ENCODE measurements at places on chromosomes 5 and 9. TPM values are rescaled to one million over a fixed set of nuclear protein-coding genes. Genes with fewer than 3 reads are reported as not detected.
A peak's percentile ranks its signal among the peaks of the same experiment; 100 is the strongest.

GRCh38 chr5:170791325-170791954 is 7.9 kb downstream of the GABRP start:
- DNase-seq: peak; percentile 69

DNA sequence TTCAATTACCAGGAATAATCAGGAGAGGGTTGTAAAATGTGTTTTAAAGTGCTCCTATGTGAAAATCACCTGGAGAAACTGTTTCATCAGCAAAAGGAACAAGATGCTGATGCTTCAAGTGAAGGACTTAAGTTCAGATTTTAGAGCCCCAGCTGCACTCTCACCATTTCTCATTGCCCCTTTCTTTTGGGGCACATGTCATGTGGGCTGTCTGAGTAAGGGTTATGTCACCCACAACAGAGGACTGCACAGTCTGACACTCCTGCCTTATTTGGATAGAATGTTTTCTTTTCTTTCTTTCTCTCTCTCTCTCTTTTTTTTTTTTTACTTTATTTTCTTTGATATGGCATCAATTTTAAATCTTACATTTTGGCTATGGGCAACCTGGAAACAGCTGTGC is 204.1 kb upstream of the EFNA5 start:
- DNase-seq: no peak

DNA sequence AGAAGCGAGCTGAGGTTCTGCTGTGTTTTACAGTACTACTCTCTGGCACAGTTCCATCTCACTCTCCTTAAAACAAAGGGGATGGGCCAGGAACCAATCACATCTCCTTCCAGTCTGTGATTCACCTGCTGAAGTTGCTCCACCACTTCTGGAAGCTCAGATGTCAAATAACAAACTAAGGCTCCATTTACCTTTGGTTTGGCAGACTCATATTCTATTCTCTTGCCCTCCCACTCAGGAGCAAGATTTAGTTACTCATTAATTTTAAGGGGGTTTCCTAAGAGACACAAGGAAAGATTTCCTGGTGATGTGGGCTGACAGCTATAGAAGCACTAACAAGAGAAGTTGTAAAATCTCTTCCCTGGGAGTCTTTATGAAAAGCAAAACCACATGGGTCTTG is 37.8 kb upstream of the KIF2A start:
- no peak for DNase-seq

GRCh38 chr5:56026863-56027300 is 32.1 kb upstream of the IL6ST start:
- no peak for DNase-seq

GRCh38 chr5:2921651-2922050 is 170.2 kb upstream of the IRX2 start:
- no peak for DNase-seq

DNA sequence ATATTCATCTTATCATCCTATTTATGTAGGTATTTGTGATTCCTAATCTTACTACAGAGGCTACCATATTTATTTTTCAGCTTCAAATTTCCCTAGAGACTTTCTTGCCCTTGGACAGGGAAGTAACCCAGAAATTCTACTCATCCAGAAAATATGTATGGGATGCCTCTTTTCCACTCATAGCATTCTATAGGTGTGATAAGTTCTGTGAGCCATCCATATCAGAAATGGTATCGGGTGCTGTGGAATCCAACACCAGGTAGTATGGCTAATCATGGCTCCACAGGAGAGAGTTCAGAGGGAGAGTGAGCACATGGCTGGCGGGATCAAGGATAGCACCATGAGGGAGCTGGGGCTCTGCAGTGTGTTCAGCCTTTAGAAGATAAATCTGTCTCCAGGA is 349.3 kb upstream of the ACTBL2 start:
- DNase-seq: no peak

DNA sequence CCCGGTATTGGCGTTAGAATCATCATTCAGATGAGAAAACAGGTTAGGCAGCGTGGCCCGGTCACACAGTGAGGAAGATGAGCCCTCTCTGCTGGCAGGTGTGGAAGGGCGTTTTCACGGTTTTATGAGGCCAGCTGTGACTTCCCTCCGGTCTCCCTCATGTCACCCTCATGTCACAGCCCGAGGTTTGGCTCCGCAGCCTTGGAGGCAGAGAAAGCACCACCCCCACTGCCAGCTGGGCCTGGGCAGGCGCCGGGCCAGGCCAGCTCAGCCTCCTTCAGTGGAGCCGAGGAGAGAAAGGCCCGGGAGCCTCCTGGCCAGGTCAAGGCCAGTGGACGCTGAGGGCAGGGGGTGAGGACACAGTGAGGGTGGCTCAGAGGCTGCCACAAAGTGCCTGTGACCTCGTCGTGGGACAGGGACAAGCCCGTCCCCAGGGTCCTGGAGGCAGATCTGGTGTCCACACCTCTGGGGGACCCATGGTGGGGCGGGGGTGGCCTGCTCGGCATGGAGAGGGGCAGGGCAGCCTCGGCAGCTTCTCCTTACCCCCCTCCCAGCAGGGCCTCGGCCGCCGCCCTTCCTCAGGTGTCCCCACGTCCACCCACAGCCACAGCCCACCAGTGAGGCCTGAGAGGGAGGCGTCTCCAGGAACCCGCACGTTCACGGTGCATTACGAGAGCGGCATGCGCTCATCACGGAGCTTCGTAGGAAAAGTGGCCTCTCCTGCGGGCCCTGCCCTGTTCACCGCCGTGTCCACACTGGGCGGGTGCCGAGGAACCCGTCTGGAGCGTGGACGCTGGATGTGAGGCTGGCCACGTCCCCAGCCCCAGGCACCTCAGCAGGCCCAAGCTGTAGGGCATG is 32.2 kb downstream of the EXD3 start:
- DNase-seq: no peak

GRCh38 chr9:107218829-107219485 is 64.1 kb upstream of the RAD23B start:
- no peak for DNase-seq

GRCh38 chr9:136757751-136758140 is 297 bp downstream of the LCN8 start:
- DNase-seq: no peak

DNA sequence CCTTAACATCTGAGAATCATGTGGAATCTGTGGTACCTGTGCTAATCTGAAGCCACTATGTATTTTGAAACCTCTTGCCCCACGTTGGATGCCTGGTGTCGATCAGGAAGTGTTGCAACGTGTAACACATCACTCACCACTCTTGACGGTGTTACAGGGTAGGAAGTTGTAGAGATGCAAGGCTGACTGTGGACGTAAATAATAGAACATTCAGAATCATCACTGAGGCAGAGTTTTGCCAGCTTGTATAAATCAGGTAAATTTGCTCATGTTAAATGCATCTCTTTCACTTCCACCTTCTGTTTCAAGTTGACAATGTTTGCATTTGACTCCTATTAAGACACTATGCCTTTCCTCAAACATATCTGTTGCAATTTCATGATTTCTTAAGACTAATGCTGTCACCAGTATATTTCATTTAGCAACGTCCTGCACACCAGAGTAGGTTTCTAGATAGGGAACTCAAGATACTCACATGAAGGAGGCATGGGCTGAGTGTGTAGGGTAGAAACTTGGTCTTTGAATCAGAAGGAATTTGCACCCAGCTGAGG is 38.1 kb downstream of the BASP1 start:
- DNase-seq: no peak

DNA sequence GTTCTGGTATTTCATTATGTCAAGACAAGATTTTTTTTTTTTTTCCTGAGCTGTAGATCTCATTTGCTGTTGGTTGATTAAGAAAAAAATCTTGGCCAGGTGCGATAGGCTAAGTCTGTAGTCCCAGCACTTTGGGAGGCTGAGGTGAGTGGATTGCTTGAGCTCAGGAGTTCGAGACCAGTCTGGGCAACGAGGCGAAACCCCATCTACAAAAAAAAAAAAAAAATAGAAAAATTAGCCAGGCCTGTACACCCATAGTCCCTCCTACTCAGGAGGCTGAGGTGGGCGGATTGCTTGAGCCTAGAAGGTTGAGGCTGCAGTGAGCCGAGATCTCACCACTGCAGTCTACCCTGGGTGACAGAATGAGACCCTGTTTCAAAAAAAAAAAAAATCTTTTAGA is 12.2 kb downstream of the CDC42SE2 start:
- no peak for DNase-seq

DNA sequence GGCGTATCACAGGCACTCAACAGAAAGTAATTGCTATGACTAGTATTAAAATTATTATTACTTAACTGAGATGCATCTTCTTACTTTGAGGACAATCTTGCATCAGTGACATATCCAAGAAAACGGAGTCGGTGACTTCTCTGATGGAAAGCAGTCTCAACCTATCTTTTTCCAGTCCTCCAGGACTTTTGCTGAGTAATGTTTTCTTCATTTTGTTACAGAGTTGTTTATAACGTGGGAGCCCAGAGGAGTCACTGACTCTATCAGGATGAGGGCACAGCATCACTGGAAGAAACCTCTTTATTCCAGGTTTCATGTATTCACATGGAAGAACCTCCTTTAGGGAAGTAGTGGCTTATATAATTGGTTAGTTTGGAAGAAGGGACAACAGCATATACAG is 51.5 kb upstream of the MELK start:
- no peak for DNase-seq

GRCh38 chr9:115411516-115411915 is 293.6 kb upstream of the TNC start:
- DNase-seq: no peak

DNA sequence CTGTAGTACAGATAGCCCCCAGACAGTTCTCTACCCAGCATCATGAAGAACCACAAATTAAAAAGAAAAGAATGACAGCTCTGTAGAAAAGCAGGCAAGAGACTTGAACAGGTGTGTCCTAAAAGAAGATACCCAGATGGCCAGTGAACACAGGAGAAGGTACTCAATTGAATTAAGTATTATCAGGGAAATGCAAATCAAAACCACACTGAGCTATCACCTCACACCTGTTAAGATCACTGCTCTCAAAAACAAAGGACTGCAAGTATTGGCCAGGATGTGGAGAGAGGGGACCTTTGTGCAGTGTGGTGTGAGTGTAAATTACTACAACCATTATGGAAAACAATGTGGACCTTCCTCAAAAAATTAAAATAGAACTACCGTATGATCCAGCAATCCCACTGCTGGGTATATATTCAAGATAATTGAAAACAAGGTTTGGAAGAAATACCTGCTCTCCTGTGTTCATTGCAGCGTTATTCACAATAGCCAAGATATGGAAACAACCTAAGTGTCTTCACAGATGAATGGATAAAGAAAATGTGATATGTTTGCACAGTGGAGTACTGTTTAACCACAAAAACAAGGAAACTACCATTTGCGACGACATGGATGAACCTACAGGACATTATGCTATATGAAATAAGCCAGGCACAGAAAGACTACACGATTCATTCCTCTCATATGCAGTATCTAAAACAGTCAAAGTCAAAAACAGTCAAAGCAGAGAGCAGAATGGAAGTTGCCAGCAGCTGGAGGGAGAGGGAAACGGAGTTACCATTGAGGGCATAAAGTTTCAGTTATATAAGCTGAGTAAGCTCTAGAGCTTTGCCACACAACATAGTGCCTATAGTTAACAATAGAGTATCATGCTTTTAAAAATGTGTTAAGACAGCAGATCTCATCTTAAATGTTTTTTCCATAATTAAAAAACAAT is 102.6 kb downstream of the WNK2 start:
- no peak for DNase-seq

DNA sequence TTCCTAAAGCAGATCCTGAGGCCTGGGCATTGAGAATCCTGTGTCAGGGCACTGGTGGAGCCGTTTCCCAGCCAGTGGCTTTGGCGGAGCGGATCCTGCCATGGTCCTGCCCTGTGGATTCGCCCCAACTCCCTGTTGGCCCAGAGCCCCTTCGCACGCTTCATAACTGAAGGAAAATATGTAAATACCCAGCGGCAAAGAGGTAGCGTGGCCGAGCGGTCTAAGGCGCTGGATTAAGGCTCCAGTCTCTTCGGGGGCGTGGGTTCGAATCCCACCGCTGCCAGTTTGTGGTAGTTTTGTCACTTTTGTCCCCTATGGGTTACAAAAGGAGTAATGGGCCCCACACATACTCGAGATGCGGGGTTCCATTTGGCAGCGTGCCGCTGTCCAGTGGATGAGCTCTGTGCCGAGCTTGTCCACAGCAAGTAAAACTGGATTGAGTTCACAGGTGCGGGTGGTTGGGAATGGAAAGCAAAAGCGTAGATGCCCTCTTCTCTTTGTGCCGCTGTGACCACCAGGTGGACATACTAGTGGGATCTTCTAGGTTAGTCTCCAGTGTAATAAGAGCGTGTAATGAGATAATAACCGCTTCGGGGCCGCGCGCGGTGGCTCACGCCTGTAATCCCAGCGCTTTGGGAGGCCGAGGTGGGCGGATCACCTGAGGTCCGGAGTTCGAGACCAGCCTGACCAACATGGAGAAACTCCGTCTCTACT is 17.3 kb downstream of the TRIM7 start:
- no peak for DNase-seq

- DNase-seq: no peak
Observed at GRCh38 chr9:133144904-133145851, 18.5 kb downstream of the GBGT1 start.

DNA sequence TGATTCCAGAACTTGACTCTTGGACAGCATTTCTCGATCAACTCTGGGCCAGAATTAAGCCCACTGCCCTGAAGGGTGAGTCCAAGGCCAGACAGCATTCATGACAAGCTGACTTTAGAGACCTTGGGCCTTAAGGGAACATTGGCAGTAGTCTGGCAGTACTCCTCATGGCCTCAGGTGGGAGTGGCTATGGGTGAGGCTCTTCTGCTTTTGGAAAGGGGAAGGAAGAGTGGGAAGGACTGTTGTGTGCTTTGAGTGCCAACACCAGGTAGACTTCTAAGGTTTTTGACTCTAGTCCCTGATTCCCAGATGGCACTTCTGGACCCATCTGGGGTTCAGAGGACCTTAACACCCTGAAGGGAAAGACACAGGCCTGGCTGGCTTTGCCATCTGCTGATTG is 530.4 kb downstream of the ACTL7B start:
- no peak for DNase-seq

GRCh38 chr5:67510204-67510603 is 313.6 kb upstream of the CD180 start:
- no peak for DNase-seq

- DNase-seq: no peak
Observed at GRCh38 chr5:74632947-74633356, 7.6 kb downstream of the ENC1 start.

DNA sequence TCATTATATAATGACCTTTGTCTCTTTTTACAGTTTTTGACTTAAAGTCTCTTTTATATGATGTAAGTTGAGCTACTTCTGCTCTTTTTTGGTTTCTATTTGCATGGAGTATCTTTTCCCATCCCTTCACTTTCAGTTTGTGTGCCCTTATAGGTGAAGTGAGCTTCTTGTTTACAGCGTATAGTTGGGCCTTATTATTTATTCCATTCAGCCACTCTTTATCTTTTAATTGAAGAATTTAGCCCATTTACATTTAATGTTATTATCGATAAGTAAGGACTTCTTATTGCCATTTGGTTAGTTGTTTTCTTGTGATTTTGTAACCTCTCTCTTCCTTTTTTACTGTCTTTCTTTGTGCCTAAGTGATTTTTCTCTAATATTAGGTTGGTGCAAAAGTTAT is 117.3 kb downstream of the ADAMTSL1 start:
- no peak for DNase-seq

The PPP3R2 gene
- not detected for total RNA-seq

The CDX1 gene
- total RNA-seq: not detected

The FRMPD1 gene
- not detected for total RNA-seq

The UBTD2 gene
- total RNA-seq: 6.8 TPM

The ACOT12 gene
- total RNA-seq: not detected

The ST6GALNAC4 gene
- 134 TPM for total RNA-seq

The ANKRA2 gene
- total RNA-seq: 6.9 TPM

The EQTN gene
- not detected for total RNA-seq

The PIP5K1B gene
- 0.85 TPM for total RNA-seq

The DOCK2 gene
- total RNA-seq: 33.1 TPM

The AHRR gene
- not detected for total RNA-seq

Data from ascending aorta (tissue), 2 donors.